ENCODE measurements at places on chromosomes 7 and 10. TPM values are rescaled to one million over a fixed set of nuclear protein-coding genes. Genes with fewer than 3 reads are reported as not detected.

PTPN20 gene
- 3.2 TPM for polyA plus RNA-seq

GRCh38 chr7:127822822-127823508, 171.0 kb downstream of the SND1 start:
- no peak for DNase-seq

DNA sequence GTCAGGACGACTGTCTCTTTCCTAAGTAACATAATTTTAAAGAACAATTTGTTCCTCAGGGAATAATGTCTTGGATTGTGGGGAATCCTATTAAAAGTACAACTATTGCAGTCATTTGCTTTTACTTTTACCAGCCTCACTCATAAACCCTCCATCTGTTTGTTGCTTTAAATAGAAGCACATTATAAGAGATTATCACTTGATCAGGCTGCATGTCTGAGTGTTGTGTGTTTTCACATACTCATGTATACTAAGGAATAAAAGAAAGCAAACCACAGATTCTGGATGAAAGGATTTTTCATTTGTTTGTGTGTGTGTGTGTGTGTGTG, 1077.8 kb downstream of the KCNMA1 start:
- DNase-seq = no peak

GRCh38 chr10:52961323-52961722, 188.7 kb upstream of the MBL2 start:
- no peak for DNase-seq

TDRD1 gene
- 0.04 TPM for polyA plus RNA-seq

ARMC10 gene
- 48.4 TPM for polyA plus RNA-seq

Data from renal pelvis (tissue), 12 donors.